Sciatic nerve (tissue), 2 donors: ENCODE measurements at places on chromosomes 5 and 9.

GRCh38 chr5:112366987-112367386 is 52.1 kb downstream of the EPB41L4A start:
- DNase-seq: no peak

GRCh38 chr9:73548201-73548600 is 396.5 kb downstream of the ANXA1 start:
- no peak for DNase-seq

- DNase-seq: no peak
Measured at GRCh38 chr9:80552931-80553330, 981.2 kb downstream of the TLE4 start.

GRCh38 chr9:137278061-137278701 is 655 bp downstream of the TOR4A start:
- no peak for DNase-seq

DNA sequence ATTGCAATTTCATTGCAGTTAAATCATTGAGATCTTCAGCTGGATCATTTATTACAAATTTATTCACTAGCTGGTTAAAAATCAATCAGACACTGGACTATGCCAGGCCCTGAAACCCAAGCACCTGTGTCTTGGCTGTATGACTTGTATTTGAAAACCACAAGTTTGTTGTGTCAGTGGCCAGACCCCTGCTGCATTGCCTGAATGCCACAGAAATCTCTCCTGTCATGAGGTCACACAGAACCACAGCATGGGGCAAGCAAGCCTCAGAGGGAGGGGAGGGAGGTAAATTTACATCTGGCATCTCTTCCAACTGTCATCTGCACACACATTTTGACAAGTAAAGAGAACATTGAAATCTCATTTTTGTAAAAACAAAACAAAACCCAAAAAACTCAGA is 90.0 kb downstream of the ARRDC3 start:
- DNase-seq: no peak

DNA sequence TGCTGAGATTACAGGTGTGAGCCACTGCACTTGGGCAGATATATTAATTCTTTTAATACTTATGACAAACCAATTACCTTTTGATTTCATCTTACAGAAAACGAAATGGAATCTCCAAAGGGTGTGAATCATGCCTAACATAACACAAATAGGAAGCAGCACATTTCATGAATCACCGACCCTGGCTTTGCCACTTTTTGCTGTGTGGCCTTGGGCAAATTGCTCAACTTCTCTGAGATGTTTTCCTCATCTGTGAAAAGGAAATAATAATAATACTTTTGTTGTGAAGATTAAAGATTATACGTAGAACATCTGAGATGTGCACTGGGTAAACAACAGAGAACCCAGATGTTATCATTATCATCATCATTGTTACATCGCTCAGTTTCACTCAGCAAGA is 50.7 kb upstream of the FREM1 start:
- no peak for DNase-seq

DNA sequence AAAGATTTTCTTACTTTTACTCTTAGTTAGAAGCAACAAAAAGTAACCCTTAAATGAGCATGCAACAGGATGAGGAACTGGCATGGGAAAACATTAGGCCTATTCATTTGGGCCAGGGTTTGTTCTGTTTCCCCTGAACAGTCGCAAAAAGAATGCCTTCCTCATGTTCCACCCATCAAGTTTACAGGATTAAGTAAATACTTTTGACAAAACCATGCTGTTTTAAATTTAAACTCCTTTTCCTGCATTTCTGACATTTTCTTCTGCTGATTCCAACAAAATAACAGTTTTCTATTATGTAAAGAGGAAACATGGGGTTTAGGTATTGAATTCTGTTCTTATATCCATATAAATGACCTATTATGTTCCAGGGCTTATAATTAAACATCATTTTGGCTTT is 236.6 kb upstream of the ACTBL2 start:
- no peak for DNase-seq

DNA sequence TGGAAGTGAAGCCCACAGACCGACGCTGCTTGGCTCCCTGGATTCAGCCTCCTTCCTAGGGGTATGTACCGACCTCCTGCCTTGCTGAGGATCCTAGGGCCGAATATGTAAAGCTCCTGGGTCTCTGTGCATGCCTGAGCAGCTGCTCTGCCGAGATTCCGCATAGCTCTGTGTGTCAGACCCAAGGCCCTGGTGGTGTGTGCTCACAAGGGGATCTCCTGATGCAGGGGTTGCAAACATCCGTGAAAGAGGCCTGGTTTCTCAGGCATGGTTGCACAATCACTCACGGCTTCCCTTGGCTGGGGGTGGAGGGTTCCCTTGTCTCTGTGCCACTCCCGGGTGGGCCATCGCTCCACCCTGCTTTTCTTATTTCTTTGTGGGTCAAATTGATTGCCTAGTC is 19.9 kb upstream of the SVEP1 start:
- DNase-seq: no peak
